CD4-positive, alpha-beta memory T cell (primary cell): ENCODE measurements at places on chromosomes 2 and 18. TPM values are rescaled to one million over a fixed set of nuclear protein-coding genes. Genes with fewer than 3 reads are reported as not detected.

GRCh38 chr2:538646-539045 is 138.6 kb downstream of the TMEM18 start:
- no peak for DNase-seq

Gene TACR1
- not detected for polyA plus RNA-seq

Gene WBP1
- polyA plus RNA-seq = 41.2 TPM

DNA sequence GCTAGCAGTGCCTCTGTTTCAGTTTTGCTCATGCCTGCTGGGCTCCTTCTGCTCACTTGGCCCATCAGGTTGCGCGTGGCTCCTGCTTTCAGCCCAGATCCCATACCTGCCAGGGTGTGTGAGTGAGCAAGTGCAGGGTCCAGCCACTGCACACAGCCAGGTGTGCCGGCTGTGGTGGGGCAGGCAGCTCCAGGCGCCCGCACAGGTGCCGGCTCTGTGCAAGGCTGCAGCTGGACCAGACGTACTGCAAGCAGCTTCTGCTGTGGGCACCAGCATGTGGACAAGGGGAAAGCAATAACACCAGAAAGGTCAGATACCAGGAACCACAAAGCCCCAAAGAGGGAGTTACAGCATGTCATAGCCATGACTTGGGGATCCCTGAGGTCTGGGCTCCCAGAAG is 5.6 kb upstream of the PCARE start:
- no peak for DNase-seq

- no peak for DNase-seq
Observed at GRCh38 chr2:168432565-168433186, 23.4 kb upstream of the CERS6 start.

- DNase-seq = peak; percentile 18
Observed at GRCh38 chr2:64978514-64979268, 10.5 kb upstream of the SLC1A4 start.

Gene SULT1C4
- polyA plus RNA-seq = not detected

GRCh38 chr18:50560681-50561629 is 1.1 kb downstream of the MAPK4 start:
- no peak for DNase-seq

GRCh38 chr2:102967451-102967850 is 205.6 kb downstream of the TMEM182 start:
- DNase-seq = no peak

Gene EFEMP1
- polyA plus RNA-seq = not detected

GRCh38 chr2:218319813-218320365 is 27.6 kb upstream of the TMBIM1 start:
- DNase-seq = no peak

DNA sequence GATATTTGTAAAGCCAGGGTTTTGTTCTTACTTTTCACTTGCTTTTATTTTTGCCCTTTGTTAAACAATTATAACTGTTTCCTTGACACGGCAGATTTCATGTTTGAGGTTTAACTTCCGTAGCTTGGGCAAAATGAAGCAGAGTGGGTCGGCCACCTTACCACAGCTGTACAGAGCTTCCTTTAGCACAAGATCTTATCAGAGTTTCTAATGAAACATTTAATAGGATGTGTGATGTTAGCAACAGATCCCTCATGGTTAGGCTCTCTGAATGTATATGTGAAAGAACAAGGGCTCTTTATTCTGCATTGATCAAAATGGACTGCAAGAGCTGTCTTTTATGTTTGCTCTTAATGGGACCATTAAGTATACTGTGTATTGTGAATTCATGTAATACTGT is 22.3 kb downstream of the RNF125 start:
- DNase-seq = peak; percentile 78

DNA sequence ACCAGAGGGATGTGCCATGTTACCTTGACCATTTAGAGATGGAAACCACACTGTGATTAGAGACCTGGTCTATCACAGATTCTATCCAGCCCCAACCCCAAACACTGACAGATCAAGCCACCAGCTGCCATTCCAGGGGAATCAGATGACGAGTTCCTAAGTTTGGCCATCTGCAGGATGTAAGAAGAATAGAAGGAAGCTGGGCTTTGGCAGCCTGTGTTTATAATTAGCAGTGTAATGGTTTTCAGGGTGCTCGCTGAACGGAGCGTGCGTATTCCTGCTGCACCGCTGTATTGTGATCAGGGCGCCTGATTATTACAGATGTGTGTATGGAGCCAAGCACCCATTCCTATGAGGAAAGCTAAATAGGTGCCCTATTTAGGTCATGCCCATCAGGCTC is 138.1 kb downstream of the LRRC30 start:
- DNase-seq = no peak

DNA sequence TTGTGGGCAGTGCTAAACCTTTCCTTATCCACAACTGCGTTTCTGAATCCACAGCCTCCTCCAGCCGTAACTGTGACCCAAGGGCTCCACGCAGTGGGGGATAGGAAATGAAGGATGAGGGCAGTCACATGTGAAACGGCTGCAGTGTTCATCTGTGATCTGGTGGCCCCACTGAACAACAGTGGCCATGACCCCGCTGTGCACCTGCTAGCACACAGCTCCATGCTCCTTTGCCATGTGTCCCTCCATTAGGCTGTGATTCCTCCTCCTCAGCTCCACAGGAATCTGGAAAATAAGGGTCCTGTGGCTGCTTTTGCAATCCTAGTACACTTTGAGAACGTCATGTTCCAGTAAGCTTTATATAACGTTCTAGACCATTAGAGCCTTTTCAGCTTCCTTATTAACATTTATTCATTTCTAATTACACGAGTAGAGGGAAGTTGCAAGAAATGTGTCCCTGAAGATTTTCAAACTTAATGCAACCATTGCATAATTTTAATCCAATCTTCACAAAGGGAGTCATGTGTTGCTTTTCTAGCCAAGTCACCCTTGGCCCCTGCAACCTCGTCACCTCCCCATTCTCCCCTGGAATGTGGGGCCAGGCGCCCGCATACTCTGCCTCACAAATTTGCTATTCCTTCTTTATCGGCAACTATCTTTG is 7.1 kb upstream of the NAPG start:
- no peak for DNase-seq

DNA sequence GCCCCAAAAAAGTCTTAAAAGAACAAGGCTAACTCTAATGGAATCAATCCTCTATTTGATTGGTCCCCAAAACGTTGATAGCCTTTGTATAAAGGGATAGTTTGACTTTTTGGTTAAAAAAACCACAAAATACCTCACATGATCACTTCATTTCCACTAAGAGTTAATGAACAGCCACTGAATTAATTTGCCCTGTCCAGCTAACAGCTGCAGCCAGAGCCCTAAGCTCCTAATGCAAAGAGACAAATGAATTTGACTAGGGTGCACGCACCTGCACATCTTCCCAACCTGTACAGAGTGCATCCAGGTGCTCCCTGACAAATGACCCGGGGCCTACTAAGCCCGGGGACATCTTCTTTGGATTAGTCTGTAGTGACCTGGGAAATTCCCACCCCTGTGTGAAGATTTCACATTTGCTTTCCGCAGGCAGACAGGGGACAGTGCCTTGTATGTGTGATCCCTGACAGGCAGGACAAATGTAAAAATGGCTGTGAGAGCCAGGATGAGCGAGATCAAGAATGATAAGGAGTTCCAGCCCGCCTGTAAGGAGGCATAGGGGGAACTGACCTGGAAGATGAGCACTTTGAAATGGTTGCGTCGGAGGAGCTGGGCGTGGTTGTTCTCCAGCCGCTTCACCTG is 893 bp downstream of the CAVIN2 start:
- no peak for DNase-seq

GRCh38 chr2:105368759-105369408 is 30.0 kb downstream of the FHL2 start:
- DNase-seq = no peak

GRCh38 chr2:111966241-111966640 is 67.8 kb downstream of the MERTK start:
- DNase-seq = no peak

GRCh38 chr2:59151805-59152204 is 910.7 kb upstream of the FANCL start:
- DNase-seq = no peak

DNA sequence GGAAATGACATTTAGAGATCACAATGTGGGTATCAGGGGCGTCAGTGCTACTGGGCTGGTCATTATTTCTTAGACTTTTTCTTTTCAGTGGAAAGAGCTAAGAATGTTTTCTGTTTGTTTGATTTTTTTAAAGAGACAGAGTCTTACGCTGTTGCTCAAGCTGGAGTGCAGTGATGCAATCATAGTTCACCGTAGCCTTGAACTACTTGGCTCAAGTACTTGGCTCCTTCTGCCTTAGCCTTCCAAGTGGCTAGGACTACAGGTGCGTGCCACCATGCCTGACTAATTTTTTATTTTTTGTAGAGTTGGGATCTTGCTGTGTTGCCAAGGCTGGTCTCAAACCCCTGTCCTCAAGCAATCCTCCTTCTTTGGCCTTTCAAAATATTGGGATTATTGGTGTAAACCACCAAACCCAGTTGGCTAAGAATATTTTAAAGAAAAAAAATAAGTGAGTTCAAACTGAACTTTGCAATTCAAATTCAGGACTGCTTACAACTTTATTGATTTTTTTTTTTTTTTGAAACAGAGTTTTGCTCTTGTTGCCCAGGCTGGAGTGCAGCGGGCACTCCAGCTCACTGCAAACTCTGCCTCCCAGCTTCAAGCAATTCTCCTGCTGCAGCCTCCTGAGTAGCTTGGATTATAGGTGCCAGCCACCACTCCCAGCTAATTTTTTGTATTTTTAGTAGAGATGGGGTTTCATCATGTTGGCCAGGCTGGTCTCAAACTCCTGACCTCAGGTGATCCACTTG is 154.2 kb downstream of the MIB1 start:
- DNase-seq = no peak

Gene RPRM
- not detected for polyA plus RNA-seq

Gene FHL2
- 0.87 TPM for polyA plus RNA-seq

Gene SMYD1
- polyA plus RNA-seq = not detected

- DNase-seq = no peak
Observed at GRCh38 chr2:111662039-111662770, 221.8 kb downstream of the ANAPC1 start.

DNA sequence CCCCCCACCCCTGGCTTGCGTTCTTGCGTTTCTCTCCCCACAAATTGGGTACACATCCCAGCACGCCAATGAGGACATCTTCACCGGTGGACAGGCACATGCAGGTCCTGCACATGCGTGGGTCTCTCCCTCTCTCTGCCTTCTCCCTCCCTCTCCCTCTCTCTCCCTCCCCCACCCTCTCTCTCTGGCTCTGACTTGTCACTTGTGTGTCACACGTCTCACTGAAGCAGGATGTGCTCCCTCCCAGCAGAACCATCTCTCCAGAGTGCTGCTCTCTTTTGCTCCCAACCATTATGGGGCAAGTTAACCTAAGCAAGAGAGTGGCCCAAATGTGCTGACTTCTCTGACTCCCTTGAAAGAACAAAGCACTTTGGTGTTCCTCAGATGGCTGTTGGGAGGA is 120.8 kb upstream of the CAB39 start:
- no peak for DNase-seq

- no peak for DNase-seq
Observed at GRCh38 chr18:60895181-60895580, 438.0 kb upstream of the CDH20 start.

DNA sequence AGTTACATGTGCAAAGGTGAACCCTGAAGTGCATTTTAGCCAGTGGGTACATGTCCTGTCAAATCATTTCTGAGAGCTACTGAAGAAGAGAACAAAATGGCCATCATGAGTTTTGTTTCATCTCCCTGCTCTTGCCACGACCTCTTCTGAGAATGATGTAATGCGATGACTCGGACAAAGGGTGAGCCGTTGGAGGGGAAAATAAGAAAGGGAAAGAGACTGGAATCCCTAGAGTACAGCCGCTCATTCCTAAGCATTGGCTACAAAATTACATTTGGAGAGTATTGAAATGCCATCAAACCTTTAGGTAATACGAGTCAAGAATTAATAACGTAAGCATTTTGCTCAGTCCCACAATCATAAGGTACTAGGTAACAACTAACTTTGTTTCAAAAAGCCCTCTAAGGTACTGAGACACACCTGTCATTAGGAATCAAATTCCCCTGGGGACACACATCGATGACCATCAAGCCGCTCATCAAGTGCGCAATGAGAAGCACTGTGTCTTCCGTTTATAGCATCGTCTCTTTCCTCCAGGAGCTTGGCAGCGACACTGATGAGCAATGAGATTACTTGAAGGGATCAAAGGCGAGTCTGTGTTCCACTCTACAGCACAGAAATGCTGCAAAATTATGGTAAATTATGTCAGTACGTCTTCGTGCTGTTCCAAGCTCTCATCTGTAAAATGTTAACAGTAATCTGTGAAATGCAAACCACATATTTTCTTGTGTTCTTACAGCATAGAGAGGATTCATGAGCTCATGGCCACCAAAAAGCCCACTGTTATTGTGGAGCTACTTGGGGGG is 97.3 kb upstream of the PIEZO2 start:
- no peak for DNase-seq
